ENCODE measurements at places on chromosomes 3 and 15.

DNA sequence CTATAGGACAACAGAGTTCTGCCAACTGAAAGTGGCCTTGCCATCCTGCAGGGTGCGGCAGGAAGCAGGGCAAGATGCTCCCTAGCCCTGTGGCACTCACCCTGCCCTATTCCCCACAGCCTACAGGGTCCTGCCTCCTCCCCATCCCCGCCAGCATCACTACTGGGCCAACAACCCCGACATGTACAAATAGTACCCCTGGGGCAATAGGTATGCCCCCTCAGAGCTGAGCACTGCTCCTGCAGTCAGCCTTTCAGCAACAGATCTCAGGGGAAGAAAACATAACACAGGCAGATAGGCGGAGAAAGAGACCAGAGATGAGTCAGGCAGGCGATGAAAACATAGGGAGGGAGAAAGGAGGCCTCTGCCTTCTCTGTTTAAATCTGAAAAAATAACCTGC, 74.7 kb downstream of the XXYLT1 start:
- no peak for DNase-seq
- H3K4me3 ChIP-seq: no peak overlapping the region
- H3K4me1 ChIP-seq: peaks cover 19% of the 10 kb centered on the region
- H3K27me3 ChIP-seq: no peaks in the 10 kb centered on the region

- H3K27me3 ChIP-seq: no peaks in the 10 kb centered on the region
- H3K4me1 ChIP-seq: peaks cover 7% of the 10 kb centered on the region
- H3K36me3 ChIP-seq: peaks cover 36% of the 10 kb centered on the region
- H3K4me3 ChIP-seq: peak overlapping the region; percentile 90
- no peak for DNase-seq
These were observed 584 bp upstream of the RPL32 start for GRCh38 chr3:12841970-12842328.

DNA sequence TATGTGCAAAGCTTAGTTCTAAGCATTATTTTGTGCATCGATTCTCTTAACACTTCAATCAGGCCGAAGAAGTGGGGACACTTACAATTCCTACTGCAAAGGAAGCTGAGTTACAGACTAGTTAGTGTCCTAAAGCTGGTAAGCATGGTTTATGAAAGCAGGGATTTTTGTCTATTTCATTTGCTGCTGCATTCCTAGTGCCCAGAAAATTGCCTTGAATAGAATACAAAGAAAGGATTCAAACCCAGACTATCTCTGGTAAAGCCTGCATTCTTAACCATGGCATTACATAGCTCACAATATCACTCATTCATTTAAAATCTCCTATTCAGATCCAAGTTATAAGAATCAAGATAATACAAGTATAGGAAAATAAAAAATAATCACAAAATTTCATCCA, 24.4 kb upstream of the CPOX start:
- DNase-seq: no peak
- no peaks in the 10 kb centered on the region for H3K36me3 ChIP-seq

DNA sequence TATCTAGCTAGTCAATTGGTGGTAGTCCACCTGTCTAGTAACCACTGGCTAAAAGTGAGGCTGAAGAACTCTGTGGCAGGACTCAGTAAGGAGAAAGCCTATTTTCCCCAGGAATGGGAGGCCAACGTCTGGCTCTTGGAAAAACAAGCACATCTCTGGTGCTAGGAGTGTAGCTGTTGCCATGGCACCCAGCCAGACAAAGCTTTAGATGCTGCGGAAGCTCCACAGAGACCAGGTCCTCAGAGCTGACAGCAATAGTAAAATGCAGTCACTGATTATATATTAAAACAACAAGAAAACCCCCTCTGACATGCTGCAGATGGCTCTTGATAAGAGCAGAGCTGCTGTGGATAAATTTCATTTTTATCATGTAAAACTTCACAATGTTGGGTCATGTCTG, 124.9 kb upstream of the STRIT1 start:
- H3K4me1 ChIP-seq: peaks cover 6% of the 10 kb centered on the region
- no peaks in the 10 kb centered on the region for H3K27me3 ChIP-seq
- no peak overlapping the region for H3K27ac ChIP-seq

All from H1 (cell line).